MCF 10A (cell line): ENCODE measurements at places on chromosomes 7 and 10.

- no peak for DNase-seq
Observed at GRCh38 chr10:25678666-25679065, 255.4 kb upstream of the MYO3A start.

GRCh38 chr7:132569884-132570614, 6.2 kb downstream of the PLXNA4 start:
- no peak for DNase-seq

- DNase-seq, result peak; percentile 24
Observed at GRCh38 chr7:55271069-55271626, 94.0 kb upstream of the LANCL2 start.

GRCh38 chr7:100568176-100568895, 5.4 kb downstream of the SAP25 start:
- DNase-seq, result no peak

- DNase-seq, result no peak
Observed at GRCh38 chr7:55200441-55200840, 164.7 kb upstream of the LANCL2 start.

DNA sequence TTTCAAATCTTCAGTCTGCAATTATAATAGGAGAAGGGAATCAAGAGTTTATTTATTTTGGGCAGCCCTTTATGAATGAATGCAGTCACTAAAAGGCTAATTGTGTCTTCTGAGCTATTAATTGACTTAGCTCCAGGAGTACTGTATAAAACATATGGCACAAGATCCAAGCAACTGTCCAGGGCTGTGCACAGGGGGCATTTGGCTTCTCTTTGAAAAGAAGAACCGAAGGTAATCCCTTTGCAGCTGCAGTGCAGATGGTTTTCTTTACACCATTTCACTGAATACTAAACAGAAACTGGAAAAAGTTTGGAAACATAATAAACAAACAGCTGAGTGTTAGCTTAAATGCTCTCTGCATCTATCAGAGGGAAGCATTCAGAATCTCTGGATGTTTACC, 282.6 kb upstream of the LRRN3 start:
- DNase-seq, result no peak

DNA sequence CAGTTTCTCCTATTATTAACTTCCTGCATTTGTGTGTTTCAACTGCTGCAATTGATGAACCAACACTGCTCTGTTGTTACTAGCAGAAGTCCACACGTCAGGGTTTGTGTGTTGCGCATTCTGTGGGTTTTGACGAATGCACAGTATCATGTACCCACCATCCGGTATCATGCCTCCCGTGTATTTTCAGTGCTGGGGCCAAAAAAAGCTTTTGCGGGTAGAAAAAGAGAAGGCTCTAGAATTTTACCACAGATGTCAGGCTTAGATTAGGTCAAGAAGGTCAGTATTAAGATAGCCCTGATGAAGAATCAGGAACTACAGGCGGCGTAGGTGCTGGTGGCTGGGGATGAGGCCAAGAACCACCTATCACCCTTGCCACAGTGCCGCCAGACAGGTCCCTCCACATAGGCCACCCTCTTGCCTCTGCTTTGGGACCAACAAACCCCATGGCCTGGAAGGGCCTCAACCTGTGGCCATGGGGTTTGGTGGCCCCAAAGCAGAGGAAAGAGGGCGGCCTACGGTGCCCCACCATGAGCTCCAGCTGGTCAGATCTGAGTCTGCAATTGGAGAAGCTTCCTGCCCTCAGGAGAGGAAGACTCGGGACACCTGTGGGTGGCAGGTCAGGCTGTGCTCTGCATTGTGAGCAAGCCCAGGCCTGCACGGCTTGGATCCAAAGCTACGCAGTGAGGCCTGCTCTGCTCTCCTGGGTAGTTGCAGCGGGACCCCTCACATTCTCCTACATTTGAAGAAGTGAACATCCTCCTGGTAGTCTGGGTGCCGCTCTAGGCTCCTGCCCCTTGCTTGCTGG, 71.9 kb downstream of the MKI67 start:
- DNase-seq, result no peak

DNA sequence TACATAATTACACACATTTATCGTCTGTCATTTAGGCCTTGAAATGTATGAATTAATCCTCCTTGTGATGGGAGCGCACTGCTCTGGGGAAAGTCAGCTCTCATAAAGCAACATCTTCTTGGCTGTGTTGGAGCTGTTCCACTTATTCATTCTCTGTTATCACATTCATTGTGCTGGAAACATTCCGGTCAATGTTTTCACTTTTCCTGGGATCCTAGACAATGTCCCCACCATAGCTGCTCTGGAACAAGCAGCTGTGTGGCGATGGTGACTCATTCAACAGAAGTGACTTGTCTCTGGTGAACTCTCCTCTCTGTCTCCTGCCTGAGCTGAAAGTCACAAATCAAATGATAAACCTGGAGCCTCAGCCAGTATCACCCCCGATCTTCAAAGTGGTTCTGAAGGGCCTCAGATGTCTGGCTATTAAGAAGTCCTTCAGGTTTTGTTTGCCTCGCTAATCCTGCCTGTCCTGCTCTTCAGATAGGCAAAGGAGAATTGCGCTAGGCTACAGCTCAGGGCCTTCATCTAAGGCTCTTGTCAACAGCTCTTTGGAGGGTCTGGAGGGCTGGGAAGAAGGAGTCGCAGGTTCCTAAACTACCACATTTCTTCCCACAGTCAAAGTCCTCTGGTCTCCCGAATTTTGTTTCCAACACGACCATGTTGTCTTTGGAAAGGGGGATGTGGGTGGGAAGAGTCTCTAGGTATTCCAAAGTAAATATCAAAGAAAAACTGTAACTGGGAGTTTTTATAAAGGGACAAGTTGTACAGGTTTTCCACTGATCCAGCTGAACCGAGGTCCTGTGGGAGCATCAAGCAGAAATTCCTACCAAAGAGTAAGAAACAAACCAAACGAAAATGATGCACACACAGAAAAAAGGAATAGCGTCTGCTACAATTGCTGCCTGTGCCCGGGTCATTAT, 29.3 kb downstream of the KLF6 start:
- DNase-seq, result no peak

GRCh38 chr10:118254654-118255053, 87.5 kb downstream of the FAM204A start:
- DNase-seq, result no peak

- DNase-seq, result peak; percentile 89
Observed at GRCh38 chr10:30980951-30981616, 50.6 kb downstream of the ZNF438 start.

DNA sequence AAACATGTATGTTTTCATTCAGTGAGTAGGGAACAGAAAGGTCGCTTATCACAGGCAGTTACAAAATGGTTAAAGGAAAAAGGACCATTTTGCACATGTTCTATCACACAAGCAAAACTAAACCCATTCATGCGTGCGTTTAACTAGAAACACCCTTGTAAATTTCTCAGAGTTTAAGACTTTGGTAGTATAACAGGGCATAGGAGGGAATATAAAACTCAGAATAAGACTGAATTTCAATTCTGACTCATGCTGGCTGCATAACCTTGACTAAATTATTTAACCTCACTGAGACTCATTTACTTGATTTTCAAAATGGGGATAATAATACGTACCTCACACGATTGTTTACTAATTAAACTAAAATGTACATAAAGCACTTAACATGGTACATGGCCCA, 243.8 kb upstream of the PTN start:
- no peak for DNase-seq
